Activated CD8-positive, alpha-beta memory T cell treated with anti-CD3 and anti-CD28 coated beads, Interleukin-2, amount 10 ng/mL, durations not matched to agents 7 days and 5 days (primary cell): ENCODE measurements at places on chromosomes 5 and 9.

DNA sequence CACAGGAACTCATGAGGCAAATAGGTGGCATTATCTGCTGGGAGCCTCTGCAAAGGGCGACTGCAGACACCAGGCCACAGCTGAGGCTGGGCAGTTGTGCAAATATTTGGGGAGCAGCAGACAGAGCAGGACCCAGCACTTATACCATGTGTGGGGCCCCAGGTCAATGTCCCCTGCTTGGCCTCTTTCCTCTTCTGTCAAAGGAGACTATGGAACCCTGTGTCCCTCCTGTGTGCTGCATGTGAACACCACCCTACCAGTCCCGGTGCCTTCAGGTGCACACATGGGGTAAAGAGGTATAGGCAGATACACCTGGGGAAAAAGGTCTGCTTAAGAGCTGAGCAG is 50.8 kb downstream of the ROR2 start:
- DNase-seq: no peak

DNA sequence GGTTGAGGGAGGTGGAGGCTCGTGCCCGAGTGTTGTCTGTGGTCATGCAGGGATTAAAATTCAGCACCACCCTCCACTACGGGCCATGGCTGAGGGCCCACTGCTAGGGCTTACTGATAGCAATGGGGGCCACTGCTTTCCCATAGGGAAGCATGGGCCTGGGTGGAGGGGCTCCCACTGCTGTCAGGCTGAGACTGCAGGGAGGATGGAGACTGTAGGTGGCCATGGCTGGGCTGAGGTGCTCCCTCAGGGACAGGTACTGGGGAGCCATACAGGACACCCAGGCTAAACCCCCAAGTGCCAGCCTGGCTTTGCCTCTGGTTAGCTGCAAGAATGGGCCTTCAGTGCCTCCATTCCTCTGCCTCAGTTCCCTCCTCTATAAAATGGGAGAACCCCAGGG is 26.1 kb downstream of the FAM163B start:
- no peak for DNase-seq

GRCh38 chr9:81032030-81032572 is 657.2 kb downstream of the TLE1 start:
- no peak for DNase-seq

DNA sequence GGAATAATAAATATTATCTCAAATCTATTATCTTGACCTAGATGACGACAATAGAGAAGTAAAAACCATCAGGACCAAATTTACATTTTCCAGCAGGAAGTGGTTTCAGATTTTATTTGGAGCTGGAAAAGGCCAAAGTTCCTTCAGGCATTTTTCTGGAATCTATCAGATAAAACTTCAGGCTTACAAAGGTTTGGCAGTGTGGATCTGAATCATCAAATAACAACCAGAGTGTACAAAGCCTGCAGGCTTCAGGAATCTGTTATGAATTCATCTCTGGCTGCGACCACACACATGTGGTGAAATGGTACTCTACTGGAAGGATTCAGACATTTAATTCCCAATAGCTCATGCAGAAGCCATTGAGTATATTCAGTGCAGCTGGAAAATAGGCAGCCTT is 726.4 kb upstream of the GRAMD2B start:
- DNase-seq: no peak

- DNase-seq: no peak
Observed at GRCh38 chr5:147784146-147784987, 1.8 kb upstream of the JAKMIP2 start.

DNA sequence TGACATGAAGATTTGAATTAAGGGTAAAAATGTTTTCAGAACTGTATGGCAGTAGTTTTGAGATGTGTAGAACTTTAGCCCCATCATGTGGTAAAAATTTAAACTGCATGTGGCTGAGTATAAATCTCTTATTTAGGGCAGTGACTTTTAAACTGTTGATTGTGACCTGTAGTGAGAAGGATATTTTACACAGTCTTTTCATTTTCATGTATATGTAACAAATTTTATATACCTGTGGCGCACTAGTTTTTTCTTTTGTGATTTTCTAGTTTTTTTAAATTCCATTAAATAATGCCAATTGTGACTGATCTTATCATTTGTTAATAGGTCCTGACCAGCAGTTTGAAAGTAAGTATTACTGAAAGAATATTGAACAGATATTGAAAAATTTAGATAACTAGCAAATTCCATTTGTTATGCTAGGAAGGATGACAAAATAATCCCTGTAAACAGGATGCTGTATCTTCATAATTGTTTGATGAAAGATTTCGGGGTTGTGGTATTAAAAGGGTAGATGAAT is 47.2 kb downstream of the GPBP1 start:
- DNase-seq: no peak

GRCh38 chr5:102216678-102217077 is 79.4 kb downstream of the SLCO4C1 start:
- no peak for DNase-seq

GRCh38 chr5:164799391-164799790 is 1294.0 kb downstream of the MAT2B start:
- no peak for DNase-seq

DNA sequence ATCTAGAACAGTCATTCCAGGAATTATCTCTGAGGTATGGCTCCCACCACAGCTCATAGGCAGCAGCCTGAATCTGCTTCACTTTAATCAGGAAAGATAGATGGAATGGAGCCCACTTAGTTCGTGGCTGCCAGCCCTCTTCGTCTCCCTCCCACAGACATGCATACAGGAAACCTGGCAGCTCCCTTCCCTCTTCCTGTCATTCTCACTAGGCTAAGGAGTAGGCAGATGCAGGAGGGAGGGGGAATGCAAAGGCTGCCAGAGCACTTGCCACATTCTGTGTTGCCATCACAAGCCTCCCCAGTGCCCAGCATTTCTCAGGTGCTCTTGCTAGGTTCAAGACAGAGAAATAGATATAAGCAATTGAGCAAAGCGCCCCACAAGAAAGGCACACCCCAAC is 378.9 kb downstream of the ELAVL2 start:
- DNase-seq: no peak

- no peak for DNase-seq
Observed at GRCh38 chr5:65391591-65391990, 90.1 kb downstream of the ADAMTS6 start.

DNA sequence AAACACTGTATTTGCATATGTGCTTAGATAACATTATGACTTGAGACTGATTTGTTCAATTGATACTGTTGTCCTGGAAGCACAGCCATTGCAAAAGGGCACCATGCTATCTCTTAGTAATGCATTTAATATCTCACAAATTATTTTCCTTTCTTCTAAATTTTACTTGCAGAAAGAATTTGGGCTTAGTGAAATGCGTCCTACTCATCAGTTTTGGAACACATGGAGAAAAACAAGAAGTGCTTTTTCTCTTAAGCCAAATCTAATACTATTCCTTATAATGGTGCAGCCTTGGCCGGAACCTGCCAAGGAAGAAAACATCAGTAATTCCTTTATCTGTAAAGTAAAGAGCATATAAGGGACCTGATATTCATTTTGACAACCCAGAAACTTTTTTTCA is 172.2 kb upstream of the ZNF608 start:
- no peak for DNase-seq

- peak; percentile 59 for DNase-seq
Observed at GRCh38 chr5:90264689-90265544, 144.6 kb downstream of the CETN3 start.

DNA sequence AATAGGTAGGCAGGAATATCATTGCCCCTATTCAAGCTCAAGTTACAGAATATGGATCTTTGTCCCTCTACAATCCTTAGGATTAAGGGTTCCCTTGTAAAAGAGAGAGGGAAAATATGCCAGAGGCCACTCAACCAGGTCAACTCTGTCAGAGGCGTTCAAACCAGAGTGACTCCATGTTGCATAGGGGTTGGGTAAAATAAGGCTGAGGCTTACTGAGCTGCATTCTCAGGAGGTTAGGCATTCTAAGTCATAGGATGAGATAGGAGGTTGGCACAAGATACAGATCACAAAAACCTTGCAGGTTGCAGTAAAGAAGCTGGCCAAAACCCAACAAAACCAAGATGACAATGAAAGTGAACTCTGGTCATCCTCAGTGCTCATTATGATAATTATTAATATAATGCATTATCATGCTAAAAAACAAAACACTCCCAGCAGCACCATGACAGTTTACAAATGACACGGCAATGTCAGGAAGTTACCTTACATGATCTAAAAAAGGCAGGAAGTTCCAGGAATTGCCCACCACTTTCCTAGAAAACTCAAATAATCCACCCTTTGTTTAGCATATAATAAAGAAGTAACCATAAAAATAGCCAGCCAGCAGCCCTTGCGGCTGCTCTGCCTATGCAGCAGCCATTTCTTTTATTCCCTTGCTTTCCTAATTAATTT is 64.8 kb downstream of the ERP44 start:
- DNase-seq: no peak

DNA sequence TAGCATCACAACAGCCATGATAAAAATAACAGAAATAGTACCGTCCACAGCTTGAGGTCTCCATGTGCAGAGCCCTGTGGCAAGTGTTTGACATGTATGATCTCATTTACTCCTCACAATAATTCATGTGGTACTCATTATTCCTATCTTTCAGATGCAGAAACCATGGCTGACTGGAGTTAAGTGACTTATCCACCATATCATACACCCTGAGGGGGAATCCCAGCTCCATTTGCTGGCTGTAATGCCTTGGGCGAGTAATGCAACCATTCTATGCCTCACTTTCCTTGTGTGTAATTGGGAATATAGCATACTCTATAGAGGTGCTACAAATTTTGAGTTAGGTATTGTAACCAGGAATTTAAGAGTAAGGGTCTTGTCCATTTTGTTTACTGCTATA is 347.0 kb upstream of the CLINT1 start:
- DNase-seq: no peak

GRCh38 chr5:135236908-135237747 is 161.9 kb downstream of the MACROH2A1 start:
- peak; percentile 11 for DNase-seq
